ENCODE measurements at places on chromosomes 1 and 21. TPM values are rescaled to one million over a fixed set of nuclear protein-coding genes. Genes with fewer than 3 reads are reported as not detected.

Gene ARID4B
- total RNA-seq, result 8.8 TPM

Gene TRAF3IP3
- 0.26 TPM for total RNA-seq

Gene CAMK2N1
- 72.7 TPM for total RNA-seq

Gene FMO1
- not detected for total RNA-seq

Gene TARDBP
- total RNA-seq, result 44.2 TPM

Gene UBL4B
- not detected for total RNA-seq

Gene PRPF38A
- 10.0 TPM for total RNA-seq

Gene LIPI
- not detected for total RNA-seq

Gene S100A14
- 1.4 TPM for total RNA-seq

Gene ZSCAN20
- total RNA-seq, result 6.7 TPM

Gene AHCTF1
- 16.7 TPM for total RNA-seq

Gene UBASH3A
- total RNA-seq, result not detected

Gene ORC1
- 8.1 TPM for total RNA-seq

Gene OR2G6
- total RNA-seq, result not detected

Gene KRTAP12-2
- not detected for total RNA-seq

Gene S100B
- total RNA-seq, result not detected

Gene ADCY10
- 1.2 TPM for total RNA-seq

Gene TMEM79
- total RNA-seq, result 6.6 TPM

Gene PPT1
- total RNA-seq, result 69.8 TPM

Gene CD5L
- not detected for total RNA-seq

Gene SPRR2E
- total RNA-seq, result not detected

Gene USH2A
- total RNA-seq, result not detected

Gene VASH2
- total RNA-seq, result 3.5 TPM
